Endothelial cell of umbilical vein (primary cell): ENCODE measurements at places on chromosomes 6 and 20. TPM values are rescaled to one million over a fixed set of nuclear protein-coding genes. Genes with fewer than 3 reads are reported as not detected.

GRCh38 chr6:111858347-111858746 lies 14.9 kb downstream of the FYN start:
- DNase-seq, result no peak

- DNase-seq, result no peak
Observed at GRCh38 chr6:21946298-21946783, 350.5 kb downstream of the PRL start.

- DNase-seq, result no peak
Observed at GRCh38 chr6:85866370-85866730, 223.7 kb upstream of the SYNCRIP start.

DNA sequence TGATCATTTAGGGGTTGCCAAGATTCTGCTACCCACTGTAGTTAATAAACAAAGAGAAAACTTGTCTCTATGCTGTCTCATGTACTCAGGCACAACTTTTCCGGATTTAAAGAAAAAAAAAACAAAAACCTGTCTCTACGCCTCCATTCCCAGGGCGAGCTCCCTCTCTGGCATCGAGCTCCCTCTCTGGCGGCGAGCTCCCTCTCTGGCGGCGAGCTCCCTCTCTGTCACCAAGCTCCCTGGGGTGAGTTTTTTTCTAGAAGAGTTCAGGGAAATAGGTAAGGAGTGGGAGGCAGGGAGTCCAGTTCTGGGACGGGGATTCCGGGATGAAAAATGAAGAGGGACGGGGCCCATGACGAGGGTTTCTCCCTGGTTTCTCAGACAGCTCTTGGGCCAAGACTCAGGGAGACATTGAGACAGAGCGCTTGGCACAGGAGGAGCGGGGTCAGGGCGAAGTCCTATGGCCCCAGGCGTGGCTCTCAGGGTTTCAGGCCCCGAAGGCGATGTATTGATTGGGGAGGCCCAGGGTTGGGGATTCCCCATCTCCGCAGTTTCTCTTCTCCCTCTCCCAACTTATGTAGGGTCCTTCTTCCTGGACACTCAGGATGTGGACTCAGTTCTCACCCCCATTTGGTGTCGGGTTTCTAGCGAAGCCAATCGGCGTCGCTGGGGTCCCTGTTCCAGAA lies 16.5 kb upstream of the HLA-A start:
- no peak for DNase-seq

GRCh38 chr20:23362392-23363256 lies 642 bp downstream of the GZF1 start:
- no peak for DNase-seq

The SCRT2 gene
- not detected in 2 replicates for total RNA-seq

The CALHM4 gene
- 0.72 TPM in 1 of 2 replicates, not detected in the other for total RNA-seq
